ENCODE measurements at places on chromosomes 1 and 21.
A peak's percentile ranks its signal among the peaks of the same experiment; 100 is the strongest.

- no peak for DNase-seq
Observed at GRCh38 chr1:46020010-46020409, 112.4 kb downstream of the PIK3R3 start.

DNA sequence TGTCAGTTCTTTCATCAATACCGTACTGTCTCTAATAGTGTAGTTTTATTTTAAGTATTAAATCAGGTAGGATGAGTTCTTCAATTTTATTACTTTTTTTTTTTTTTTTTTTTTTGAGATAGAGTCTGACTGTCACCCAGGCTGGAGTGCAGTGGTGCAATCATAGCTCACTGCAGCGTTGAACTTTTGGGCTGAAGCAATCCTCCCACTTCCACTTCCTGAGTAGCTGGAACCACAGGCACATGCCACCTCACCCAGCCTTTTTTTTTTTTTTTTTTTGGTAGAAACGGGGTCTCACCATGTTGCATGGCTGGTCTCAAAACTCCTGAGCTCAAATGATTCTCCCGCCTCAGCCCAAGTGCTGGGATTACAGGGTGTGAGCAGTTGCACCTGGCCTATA lies 44.3 kb downstream of the INAVA start:
- DNase-seq, result no peak

DNA sequence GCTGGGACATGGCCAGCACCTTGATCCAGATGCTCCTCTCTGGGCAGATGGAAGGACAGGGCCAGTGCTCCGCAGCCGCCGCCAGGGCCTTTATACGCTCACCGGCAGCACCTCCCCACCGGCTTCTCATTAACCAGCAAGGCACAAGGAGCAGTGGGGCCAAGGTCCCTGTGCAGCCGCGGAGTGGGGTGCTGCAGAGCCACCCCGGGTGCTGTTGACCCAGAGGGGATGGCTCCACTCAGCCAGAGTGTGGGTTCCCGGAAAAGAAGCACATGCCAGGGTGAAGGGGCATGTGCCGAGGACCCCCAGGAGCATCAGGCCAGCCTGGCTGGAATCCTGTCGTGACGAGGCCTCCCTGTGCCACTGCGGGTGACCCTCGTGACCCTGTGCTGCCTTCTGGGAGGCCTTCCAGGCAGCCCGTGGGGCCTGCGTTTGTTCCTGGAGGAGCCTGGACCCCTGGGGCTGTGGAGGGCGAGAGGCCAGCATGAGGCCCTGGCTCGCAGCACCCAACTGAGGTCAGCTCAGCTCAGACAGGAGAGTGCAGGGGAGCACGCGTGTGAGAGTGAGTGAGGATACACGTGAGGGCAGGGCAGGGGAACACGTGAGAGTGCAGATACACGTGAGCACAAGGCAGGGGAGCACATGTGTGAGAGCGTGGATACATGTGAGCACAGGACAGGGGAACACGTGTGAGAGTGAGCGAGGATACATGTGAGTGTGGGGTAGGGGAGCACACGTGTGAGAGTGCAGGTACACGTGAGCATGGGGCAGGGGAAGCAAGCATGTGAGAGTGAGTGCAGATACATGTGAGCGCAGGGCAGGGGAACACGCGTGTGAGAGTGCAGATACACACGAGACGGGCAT lies at the start of gene FTCD:
TSS of gene FTCD (minus strand) at position 66 of the 864 bp plus-strand sequence. CDS start at position 10, 56 bp downstream.
- no peak for DNase-seq

DNA sequence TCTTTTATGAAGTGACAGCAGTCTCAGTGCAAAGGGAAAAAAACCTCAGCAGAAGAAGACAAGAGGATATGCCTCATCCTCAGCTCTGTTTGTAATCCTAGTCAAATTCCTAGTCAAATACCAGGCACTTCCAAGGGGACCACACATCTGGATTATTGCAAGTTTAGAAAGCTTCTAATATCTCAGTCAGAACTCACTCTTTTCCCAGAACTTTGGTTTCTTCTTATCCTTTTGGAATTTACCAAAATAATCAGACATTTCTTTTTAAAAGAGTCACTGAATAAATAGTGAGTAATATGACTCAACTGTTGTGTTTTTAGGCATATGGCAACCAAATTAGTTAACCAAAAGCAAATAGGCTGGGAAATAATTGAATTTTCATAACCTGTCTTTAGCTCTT lies 47.8 kb downstream of the PRRX1 start:
- DNase-seq, result no peak

- no peak for DNase-seq
Observed at GRCh38 chr1:89671775-89672488, 39.0 kb downstream of the LRRC8C start.

GRCh38 chr1:219123036-219123435 lies 50.6 kb upstream of the LYPLAL1 start:
- no peak for DNase-seq

- DNase-seq, result no peak
Observed at GRCh38 chr21:26958788-26959187, 8.1 kb downstream of the ADAMTS5 start.

DNA sequence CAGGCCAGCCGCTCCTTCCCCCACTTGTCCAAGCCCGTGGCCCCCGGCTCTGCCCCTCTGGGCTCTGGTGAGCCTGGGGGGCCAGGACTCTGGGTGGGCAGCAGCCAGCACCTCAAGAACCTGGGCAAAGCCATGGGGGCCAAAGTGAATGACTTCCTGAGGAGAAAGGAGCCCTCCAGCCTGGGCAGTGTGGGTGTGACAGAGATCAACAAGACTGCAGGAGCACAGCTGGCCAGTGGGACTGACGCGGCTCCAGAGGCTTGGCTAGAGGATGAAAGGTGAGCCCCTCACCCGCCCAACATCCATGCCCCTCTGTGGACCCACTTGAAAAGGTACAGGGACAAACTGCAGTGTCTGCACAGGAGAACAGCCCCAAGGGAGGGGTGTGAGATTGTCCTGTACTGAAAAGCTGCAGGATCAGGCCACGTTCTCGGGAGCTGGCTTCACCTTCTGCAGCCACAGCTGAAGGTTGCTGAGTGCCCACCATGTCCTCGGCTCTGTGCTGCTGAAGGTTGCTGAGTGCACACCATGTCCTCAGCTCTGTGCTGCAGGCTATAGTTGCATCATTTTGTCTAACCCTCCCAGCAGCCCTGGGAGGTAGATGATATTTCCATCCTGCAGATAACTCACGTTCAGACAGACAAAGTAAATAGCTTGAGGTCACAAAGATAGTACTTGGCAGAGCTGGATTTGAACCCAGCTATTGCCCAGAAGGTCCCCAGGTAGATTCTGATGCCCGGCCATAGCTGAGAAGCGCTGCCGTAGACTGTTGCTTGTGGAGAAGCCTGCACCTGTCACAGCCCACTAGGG lies 618 bp downstream of the C1orf226 start:
- DNase-seq, result no peak

GRCh38 chr1:201023517-201023902 lies at the start of gene KIF21B:
Gene KIF21B (minus strand): TSS chr1:201023714. CDS start chr1:201023383, 331 bp downstream.
- DNase-seq, result peak; percentile 93

- no peak for DNase-seq
Observed at GRCh38 chr1:200374569-200375295, 35.1 kb downstream of the ZNF281 start.

DNA sequence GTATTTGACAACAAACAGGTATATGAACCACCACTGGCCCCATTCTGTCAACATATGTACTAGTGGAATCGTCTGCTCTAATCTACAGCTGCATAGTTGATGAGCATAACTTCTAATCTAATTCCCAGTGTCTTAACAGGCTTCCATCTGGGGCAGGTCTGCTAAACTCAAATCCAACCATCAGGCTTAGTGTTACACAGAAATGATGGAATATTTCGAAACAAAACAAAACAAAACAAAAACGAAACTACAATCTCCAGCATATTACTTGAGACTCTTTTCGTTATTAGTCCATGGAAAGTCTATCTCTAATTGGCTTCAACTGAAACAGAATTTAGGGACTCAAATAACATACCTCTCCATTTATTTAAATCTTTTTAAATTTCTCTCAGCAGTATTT lies 37.6 kb downstream of the DIPK1A start:
- DNase-seq, result no peak

- DNase-seq, result no peak
Observed at GRCh38 chr1:205127646-205128045, 5.9 kb upstream of the RBBP5 start.

DNA sequence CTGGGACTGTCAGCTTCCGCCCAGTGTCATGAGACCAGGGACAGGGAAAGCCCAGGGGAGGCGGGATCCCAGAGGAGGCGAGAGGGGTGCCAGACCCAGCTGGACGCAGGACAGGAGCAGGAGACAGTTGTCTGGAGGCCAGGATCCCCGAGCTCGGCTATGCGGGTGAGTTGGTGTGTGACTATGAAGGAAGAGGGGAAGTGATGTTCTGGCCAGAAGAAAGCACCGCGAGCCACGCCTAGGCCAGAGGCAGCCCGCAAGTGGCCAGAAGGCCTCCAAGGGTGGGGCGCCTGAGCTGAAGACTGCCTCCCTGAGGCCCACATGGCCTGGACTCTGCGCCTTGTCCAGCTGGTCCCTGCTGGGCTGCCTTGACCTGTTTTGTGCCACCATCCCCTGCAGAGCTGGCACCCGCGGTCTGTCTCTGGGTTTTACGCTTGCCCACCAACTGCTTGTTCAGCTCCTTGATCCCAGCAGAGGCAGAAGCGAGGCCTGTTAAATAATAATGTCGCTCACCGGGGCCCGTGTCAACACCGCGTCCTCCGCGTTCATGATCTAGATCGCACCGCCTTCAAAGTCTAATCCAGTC lies 85.2 kb upstream of the ACTL8 start:
- no peak for DNase-seq

DNA sequence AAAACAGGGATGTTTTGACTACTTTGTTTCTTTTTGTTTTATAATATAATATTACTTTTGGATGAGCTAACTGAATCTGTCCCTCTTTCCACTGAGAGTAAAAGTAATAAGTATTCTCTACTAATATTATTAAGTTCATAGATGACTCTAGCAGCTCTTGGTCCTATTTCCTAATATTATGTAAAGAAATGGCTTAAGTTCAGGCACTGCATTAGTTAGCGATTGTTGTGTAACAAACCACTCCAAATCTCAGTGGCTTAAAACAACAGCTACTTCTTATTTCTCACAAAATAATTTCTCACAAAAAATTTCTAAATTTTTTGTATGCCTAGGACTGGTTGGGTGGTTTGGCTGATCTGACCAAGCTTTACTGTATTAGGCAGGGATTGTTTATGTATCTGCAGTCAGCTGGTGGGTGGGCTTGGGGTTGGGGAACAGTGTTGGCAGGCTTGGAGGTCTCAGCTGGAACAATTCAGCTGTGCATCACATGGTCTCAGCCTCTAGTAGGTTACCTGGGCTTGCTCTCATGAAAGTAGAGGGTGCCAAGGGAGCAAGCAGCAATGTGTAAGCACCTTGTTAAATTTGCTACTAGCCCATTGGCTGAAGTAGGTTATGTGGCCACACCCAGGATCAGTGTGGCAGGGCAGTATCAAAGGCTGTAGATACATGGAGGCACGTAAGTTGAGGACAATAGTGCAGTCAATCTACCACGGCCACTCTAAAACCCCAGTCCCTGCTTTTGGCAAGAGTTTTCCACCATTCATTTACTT lies 8.8 kb upstream of the CCT8 start:
- DNase-seq, result no peak

- DNase-seq, result no peak
Observed at GRCh38 chr1:159889821-159890252, 10.1 kb downstream of the CFAP45 start.

GRCh38 chr1:115764541-115764940 lies 4.0 kb downstream of the CASQ2 start:
- no peak for DNase-seq

DNA sequence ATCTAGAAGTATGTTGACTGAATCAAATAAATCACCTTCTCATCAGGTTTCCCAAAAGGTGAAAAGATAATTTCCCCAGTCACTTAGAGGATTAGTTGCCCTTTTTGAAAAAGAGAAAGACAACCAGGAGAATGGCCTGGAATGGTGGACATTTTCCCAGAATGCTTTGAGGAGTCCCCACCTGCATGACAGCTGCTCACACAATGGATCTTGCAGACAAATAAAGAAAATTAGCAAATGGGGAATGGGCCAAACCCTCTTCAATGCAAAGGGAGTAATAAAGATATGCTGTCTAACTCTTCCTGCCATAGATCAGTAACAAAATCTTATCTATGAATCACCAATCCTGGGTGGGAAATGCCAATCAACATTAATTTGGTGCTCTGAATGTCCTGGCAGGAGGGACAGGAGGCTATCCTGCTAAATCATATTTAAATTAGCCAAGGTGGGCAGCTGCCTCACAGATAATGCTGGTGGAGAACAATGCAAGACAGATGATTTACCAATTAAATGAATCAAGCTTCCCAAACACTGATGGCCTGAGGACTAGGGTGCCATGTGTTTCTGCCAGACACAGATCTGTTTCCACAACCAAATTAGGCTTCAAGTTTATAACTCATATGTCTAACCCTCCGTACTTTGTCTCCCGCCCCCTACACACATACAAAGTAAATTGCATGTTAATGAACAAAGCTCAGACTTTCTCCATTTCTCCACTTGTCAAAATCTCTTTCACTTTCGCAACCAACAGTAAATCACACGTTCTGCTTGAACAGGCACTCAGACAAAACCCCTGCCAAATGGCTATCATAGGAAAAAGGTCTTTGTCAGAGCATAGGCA lies 488.0 kb upstream of the PLXNA2 start:
- no peak for DNase-seq

GRCh38 chr1:211320980-211321379 lies 5.7 kb upstream of the TRAF5 start:
- DNase-seq, result no peak

DNA sequence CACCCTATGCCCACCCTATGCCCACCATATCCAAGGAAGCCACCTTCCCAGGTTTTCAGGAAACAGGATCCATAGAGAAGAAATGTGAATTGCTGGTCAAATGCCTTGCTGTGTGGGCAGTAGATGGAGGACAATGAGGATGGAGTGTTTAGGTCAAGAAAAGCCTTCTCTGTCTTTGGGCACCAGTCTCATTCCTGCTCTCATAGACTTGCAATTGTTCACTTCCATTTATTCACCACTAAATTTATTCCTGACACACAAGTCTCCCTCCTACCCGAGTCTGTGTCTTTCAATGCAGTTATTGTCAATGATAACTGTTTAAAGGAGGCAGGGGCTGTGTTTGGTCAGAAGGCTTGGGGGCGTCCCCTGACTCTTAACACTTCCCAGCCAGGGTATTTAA lies 48.0 kb upstream of the ITPKB start:
- DNase-seq, result no peak

GRCh38 chr1:109134423-109134822 lies 20.5 kb downstream of the ELAPOR1 start:
- DNase-seq, result no peak

Measured in activated naive CD8-positive, alpha-beta T cell treated with anti-CD3 and anti-CD28 coated beads, Interleukin-2, amount 50 U/mL, for 24 hours (primary cell).